ENCODE measurements at places on chromosomes 4 and X.

DNA sequence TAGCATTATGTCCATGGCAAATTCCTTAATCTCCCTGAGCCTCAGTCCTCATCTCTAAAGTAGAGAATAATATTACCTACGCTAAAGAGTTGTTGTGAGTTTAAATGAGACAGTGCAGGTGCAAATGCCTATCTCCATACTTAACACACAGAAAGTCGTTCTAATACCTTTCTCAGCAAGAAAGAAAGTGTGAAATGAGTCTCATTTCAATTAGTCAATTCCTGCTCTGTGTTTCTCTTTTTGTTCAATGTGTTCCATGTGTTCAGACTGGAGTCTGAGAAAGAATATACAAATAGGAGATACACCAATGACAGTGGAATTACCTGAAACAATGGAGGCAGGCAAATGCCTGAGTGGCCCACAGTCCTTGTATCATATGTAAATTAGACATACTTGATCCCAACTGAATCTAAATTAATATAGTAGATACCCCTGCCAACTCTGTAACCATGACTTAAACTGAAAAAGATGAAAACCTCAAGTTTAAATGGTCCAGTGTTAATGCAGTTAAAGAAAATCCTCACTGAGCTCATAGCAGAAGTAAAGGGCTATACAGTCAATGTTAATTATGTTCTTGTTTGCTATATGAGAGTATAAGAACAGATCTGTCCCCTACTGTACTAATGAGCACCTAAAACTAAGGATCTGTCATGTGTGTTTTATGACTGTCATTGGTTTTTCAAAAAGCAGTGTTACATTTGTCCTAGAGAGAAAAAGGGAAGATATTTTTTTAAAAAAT is 68.2 kb downstream of the GPC3 start:
- no peak for DNase-seq

DNA sequence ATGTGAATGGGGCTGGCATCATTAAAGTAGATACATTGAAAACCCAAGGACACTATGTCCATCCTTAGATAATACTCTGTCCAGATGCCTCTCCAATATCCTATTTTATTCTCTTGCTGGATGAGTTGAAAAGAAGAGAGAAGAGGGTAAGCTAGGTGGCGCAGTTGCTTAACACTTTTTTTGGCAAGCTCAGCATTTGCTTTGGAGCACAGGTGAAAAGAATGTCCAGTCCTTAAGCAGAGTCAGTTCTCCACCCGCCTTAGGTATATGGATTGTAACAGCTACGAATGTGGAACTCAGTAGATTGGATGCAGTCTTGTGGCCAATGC is 208.4 kb downstream of the NWD2 start:
- DNase-seq, result peak; percentile 36

GRCh38 chrX:151825925-151826485 is 86.7 kb upstream of the MAGEA4 start:
- DNase-seq, result peak; percentile 93

DNA sequence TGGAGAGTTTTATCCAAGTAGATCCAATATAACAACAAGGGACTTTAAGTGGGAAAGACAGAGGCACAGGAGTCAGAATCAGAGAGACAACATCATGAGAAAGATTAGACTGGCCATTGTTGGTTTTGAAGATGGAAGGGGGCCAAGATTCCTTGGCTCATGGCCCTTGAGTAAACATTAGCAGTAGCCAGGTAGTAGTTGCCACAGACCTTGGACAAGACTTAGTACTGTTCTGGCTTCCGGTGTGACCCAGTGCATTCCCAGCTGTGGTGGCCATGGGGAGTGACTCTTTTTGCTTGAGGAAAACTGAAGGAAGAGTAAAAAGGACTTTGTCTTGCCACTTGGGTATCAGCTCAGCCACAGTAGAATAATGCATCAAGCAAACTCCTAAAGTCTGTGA is 462.2 kb upstream of the CPXCR1 start:
- DNase-seq, result no peak

DNA sequence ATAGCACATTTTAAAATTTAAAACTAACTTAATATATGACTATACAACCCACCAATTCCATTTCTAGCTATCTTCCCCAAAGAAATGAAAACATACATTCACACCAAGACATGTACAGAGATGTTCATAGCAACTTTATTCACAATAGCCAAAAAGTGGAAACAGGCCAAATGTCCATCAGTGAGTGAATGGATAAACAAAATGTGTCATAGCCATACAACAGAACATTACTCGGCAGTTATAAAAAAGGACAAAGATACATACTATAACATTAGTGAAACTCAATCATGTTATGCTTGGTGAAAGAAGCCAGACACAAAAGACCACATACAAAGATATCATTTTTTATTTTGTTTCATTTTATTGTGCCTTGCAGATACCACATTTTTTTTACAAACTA is 396.8 kb downstream of the PACRGL start:
- DNase-seq, result no peak

DNA sequence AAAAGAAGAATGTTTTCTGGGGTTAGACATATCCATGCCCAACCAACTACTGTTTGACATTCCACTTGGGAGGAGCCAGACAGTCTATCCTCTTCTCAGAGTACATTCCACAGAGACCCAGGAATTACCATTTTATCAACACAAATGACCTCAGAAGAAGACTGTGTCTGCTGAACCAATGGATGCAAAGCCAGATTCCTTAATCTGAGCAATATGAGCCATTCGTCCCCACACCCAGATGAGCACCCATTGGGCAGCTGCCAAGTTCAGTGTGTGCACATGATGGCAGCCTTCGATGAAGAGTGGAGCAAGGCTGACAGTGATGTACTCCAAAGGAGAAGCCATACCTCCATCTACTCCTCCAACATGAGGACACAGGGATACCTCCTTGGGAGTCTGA is 111.3 kb downstream of the ZNF674 start:
- peak; percentile 69 for DNase-seq

DNA sequence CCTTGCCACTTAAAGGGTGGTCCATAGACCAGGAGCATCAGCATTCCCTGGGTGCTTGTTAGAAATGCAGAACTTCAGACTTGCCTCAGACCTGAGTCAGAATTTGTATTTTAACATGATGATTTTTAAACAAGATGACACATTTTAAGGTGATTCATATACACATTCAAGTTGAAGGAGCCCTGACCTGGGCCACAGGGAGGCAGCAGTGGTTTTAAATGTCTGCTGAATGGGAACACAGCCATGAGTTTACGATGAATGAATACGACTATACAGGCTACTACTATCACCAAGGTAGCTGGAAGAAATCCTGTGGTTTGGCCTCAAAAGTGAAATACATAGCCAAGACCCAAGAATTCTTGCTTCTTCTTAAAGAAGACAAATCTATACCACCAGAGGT is 2.9 kb downstream of the HDAC8 start:
- DNase-seq, result peak; percentile 23

- DNase-seq, result peak; percentile 62
Observed at GRCh38 chr4:38868059-38868960, 704 bp downstream of the FAM114A1 start.

GRCh38 chr4:76569706-76570105 is 134.7 kb downstream of the SHROOM3 start:
- DNase-seq, result no peak

DNA sequence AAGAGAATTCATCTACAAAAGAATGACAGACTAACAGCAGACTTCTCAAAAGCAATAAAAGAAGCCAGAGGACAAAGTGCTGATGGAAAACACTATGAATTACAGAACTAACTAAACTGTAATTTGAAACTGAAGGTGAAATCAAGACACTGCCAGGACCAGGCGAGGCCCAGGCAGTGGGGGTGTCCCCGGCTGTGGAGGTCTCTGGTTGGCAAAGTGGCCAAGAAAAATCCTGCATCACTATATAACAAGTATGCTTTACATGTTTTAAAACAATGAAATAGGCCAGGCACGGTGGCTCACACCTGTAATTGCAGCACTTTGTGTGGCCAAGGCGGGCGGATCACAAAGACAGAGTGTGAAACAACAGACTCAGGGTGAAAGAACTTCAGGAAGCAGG is 32.9 kb downstream of the CHM start:
- no peak for DNase-seq

DNA sequence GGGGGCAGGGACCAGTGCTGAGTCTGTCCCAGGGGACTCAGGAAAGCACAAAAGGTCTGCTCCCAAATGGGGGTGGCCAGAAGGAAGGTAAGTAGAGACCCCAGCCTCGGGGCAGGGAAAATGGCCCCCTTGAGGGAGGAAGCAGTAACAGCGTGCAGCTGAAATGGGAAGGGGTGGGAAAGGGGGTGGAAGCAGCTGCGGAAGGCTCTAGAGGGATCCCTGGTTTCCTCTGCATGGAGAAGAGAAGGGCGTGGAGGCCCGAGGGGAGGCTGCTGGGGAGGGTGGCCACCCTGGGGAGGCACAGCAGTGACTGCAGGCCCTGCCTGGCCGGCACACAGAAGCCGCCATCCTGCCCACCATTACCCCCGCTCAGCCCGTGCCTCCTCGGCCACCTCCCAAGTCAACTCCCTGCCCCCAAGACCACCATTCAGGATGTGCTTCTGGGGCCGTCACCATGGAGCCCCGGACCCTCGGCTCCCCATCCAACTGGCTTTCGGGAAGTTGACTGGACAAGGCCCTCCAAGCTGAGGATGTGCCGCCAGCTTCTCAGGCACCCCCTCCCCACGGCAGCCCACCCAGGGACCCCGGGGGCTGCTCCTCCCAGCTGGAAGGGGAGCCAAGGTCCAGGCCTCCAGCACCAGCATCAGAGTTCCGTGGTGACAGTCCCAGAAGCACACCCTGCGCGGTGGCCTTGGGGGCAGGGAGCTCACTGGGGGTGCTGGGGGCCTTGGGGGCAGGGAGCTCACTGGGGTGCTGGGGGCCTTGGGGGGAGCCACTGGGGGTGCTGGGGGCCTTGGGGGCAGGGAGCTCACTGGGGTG is 23.6 kb downstream of the CFAP99 start:
- no peak for DNase-seq

DNA sequence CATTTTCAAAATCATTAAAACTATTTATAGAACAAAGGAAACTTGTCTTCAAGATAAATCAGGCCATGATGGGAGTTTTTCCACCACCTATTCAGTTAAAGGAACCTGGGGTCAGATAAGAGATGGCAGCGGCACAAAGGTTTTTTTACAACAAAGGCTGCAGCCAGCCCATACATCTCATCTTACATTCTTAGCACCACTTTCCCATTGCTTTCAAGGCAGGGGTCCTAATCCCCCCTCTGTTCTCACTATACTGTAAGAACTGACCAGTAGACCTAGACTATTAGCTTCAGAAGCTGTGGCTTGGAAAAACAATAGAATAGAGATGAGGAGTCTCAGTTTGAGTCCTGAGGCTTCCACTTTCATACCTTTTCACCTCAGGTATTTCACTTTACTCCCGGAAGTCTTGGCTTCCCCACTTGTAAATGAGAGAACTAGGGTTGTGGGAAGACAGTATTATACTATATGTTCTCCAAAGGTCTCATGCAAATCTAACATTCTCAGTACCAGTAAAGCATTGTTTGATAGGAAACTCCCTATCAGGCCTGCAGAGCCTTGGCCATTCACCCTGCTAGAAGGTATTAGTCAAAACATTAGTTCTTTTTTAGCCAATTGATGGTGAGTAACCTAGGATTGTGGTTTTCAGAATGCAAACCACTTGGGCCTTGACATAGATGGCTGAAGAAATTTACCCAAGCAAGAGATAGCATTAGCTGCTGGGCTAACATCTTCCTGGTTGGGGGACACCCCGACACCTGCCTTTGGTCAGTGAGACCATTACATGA is 182.9 kb upstream of the PBDC1 start:
- no peak for DNase-seq

- DNase-seq, result no peak
Observed at GRCh38 chrX:111337067-111337637, 66.9 kb upstream of the CAPN6 start.

DNA sequence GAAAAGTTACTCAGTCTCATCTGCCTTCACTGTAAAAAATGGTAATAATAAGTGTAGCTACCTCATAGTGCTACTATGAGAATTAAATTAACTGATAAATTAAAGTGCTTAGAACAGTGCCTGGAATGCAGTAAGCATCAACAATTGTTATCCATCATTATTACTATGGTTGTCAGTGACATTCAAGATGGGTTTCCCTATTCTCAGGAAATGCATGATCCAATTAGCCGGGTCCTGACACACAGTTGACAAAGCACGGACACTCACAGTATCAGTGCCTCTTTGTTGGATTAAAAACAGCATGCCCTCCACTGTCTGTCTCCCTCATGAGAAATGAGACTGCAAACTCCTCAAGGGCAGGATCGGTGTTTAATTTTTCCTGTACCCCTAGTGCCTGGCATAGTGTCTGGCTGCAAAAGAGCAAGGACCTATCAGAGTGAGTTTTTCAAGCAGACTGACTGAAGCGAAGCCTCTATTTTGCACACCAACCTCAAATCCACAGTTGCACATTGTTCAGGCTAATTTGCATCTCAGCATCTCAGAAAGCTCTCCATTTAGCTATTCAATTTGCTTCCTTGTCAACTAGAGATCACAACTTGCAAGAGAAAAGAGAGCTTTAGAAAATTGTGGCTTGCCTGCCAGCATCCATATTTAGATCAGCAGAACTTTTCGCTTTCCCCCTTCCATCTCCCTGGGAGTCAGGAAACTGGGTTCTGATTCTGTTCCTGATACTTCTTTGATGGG is 122.9 kb downstream of the LDB2 start:
- DNase-seq, result no peak

- DNase-seq, result peak; percentile 0
Observed at GRCh38 chrX:96004386-96004785, 680.3 kb upstream of the DIAPH2 start.

- DNase-seq, result no peak
Observed at GRCh38 chrX:68121371-68121770, 311.9 kb downstream of the OPHN1 start.

- peak; percentile 52 for DNase-seq
Observed at GRCh38 chr4:168631241-168632162, 134.7 kb downstream of the PALLD start.

GRCh38 chrX:74906417-74906816 is 18.8 kb downstream of the NEXMIF start:
- DNase-seq, result no peak

- peak; percentile 26 for DNase-seq
Observed at GRCh38 chr4:138184886-138185285, 57.3 kb downstream of the SLC7A11 start.

DNA sequence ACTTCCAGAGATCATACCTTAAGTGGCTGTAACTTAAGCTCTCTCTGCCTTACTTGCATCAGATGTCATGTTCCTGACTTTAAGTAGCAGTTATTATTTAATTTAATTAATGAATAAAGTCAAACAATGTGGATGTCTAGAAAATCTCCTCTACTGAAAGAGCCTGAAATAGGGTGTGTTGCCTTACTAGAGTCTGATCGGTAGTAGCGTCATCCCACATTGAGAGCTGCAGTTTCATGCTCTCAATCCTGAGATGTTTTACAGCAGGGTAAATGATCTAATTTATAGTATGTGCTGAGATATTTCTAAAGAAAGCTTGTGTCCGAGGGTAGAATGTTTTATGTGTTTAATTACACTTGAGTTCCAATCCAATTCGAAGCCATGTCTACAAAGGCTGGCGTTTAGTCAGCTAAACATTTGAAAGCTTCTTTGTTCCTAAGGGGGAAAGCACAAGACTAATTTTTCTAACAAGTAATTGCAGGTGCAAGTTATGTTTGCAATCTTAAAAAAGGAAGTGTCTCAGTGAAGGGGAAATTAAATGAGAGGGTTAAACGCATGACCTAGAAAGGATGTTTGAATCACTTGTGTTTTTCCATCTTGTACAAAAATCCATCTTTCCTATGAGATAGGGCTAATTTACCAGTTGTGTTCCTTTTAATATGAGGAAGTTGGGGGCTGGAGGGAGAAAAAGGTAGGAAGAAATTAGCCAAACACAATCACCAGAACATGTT is 391.0 kb upstream of the MAGEB2 start:
- no peak for DNase-seq

- peak; percentile 62 for DNase-seq
Observed at GRCh38 chr4:15238720-15239119, 189.1 kb upstream of the C1QTNF7 start.

- no peak for DNase-seq
Observed at GRCh38 chr4:36363024-36363423, 81.6 kb downstream of the DTHD1 start.
